ENCODE measurements at places on chromosomes 2 and 18. TPM values are rescaled to one million over a fixed set of nuclear protein-coding genes. Genes with fewer than 3 reads are reported as not detected.
A peak's percentile ranks its signal among the peaks of the same experiment; 100 is the strongest.

The CCDC74B gene
- total RNA-seq, result 26.6 TPM

DNA sequence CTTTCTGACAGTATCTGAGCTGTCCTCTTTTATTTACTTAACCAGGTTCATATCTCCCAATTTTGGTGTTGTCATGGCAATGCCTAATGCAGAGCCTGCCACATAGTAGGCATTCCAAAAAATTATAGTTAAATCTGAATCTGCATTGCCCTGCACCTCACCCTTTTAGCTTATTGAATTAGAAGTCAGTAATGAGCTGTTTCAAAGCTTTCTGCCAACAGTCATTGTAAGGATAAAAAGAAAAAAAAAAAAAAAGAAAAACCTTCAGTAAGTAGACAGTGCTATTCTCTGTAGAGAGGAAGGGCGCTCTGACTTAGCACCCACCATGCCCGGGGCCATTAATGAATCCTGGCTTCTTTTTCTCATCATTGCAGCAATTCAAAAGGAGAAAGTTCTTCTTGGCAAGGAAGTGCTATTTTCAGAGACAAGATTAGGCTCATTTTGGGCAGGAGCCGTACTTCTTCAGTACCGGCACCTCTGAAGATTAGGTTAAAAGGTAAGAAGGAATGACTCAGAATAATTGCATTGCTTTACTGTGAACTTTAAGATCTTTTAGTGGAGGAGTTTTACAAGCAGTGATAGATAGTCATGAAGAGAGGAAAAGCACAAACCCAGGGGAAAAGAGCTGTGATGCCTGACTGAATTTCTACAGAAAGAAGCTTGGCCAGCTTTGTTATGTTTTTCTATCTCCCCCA, 2041.2 kb upstream of the PIK3C3 start:
- H3K27me3 ChIP-seq, result no peaks in the 10 kb centered on the region
- no peak overlapping the region for H3K27ac ChIP-seq
- H3K4me3 ChIP-seq, result no peak overlapping the region
- no peaks in the 10 kb centered on the region for H3K4me1 ChIP-seq
- no peak for DNase-seq
- H3K36me3 ChIP-seq, result no peaks in the 10 kb centered on the region

DNA sequence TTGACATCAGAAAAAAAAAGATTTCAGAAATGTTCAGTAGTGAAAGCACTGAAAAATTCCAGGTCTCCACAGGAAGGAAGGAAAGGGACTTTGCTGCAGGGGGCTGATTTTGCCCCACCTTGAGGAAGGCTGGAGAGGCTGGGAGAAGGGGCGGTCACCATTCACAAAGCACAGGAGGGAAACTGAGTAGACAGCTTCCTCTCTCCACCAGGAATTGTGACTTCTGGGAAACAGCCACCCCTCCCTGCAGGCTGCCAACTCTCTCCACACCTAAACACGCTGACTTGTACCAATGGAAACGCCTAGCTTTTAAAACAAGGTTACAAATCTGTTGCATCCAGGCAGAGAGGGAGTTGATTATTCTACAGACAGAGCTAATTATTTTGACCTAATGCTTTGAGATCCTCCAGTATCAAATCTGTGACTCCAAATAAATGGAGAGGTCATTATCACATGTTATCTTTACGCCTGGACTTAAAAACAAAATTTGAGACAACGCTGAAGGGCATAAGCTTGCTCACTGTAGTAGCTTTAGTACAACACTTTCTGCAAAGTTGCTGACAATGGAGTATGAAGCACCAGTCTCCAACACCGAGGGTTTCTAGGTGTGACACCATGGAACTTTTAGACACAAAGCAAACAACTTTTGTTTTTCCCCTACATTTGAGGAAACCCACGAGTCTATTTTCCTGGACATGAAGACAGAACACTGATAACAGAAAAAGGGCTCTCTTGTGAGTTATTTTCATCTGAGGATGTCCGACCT, 42.7 kb downstream of the EPHA4 start:
- peak overlapping the region; percentile 17 for H3K27ac ChIP-seq
- no peaks in the 10 kb centered on the region for H3K4me1 ChIP-seq

DNA sequence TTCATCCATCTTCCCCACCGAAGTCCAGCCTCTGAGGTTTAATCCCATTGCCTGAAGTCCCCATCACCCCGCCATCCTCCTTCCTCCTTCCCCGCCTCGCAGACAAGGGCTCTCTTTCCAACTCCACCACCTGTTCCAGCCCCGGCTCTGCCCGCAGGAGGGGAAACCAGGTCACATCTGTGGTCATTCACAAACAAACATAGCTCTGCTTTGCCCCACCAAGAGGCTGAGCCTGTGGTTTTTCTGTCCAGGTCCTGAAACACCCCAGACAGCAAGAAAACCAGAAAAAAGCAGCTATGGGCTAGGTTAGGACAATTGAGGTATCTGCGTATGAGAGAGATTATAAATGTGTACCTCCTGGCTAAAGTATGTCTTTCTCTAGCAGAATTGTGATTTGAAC, 144.7 kb downstream of the GLI2 start:
- H3K4me1 ChIP-seq, result no peaks in the 10 kb centered on the region
- H3K36me3 ChIP-seq, result no peaks in the 10 kb centered on the region

GRCh38 chr2:6893876-6894482, 16.4 kb downstream of the RSAD2 start:
- no peak overlapping the region for H3K27ac ChIP-seq
- H3K36me3 ChIP-seq, result peaks cover 21% of the 10 kb centered on the region
- peaks cover 8% of the 10 kb centered on the region for H3K4me1 ChIP-seq

- no peaks in the 10 kb centered on the region for H3K36me3 ChIP-seq
- DNase-seq, result no peak
- H3K4me3 ChIP-seq, result no peak overlapping the region
These were observed 307.3 kb upstream of the CHAC2 start for GRCh38 chr2:53460347-53460746.
